Activated B cell treated with CpG ODN at 0.5 μM for 24 hours (primary cell): ENCODE measurements at places on chromosomes 4 and X. TPM values are rescaled to one million over a fixed set of nuclear protein-coding genes. Genes with fewer than 3 reads are reported as not detected.

GRCh38 chrX:40318801-40319200 lies 221.0 kb upstream of the BCOR start:
- DNase-seq: no peak

DNA sequence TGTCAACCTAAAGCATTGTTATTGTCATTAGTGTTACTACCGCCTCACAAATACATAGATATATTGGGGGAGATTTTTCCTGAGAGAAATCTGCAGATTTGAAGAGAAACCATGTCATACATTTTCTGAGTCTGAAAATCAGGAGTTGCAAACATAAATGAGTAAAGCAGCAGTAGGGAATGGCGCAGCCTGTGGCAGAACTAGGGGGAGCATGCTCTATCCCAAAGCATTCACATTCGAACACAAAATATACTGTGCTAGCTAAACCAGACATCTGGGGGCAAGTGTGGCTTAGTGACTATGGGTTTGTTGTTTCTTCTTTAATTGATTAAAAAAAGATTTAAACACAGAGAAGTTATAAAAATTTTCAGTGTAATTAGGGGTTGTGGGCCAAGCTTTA lies 83.2 kb downstream of the CPE start:
- no peak for DNase-seq

Gene CDS1
- total RNA-seq: 0.16 TPM in 1 of 2 replicates, not detected in the other

DNA sequence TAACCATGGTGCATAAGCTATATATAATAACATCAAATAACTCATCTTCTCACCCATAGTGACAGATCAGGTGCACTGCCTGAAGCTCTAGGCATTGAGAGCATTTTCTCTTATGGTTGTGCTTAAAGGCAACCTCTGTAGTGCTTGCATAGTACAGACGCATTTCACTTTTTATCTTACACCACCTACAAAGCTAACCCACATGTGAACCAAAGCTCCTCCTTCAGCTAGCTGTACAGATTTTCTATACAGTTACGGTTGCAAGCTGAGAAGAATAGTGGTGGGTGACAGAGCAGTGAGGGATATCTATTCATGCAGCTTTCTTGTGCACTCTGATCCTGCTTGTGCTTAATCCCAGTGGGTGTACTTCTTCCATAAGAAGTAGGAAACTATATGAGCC lies 1525.2 kb downstream of the STIM2 start:
- DNase-seq: no peak

GRCh38 chr4:18698119-18698883 lies 676.7 kb upstream of the LCORL start:
- DNase-seq: no peak

GRCh38 chrX:27966492-27966891 lies 14.8 kb downstream of the DCAF8L1 start:
- no peak for DNase-seq

Gene GYPA
- total RNA-seq: 0.66 TPM in 1 of 2 replicates, not detected in the other

GRCh38 chr4:104020641-104021040 lies 300.9 kb upstream of the TACR3 start:
- DNase-seq: no peak

DNA sequence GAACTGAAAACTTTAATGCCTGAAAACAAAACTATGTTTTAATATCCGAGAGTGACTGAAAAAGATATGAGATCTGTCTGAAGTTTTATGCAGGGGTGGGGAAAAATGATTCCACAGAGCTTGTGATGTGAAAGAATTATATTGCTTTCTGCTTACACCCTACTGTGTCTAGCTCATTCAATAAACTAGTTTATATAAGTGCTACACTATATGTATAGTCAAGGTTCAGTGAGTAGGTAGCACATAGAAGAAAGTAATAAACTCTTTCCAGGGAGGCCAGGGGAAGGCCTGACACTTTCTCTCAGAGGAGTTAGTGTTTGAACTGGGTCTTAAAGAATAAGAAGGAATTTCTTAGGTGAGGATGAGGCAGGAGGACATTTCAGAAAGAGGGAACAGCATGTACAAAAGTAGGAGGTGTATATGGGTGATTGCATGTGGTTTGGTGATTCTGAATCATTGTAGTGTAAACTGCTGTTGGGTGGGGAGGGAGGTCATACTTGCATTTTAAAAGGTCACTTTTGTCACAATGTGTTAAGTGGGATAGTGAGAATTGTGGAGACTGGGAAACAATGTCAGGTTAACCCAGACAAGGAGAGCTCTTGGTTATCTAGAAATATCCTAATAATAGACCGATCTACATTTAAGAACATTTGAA lies 25.1 kb upstream of the TEX13D start:
- no peak for DNase-seq

DNA sequence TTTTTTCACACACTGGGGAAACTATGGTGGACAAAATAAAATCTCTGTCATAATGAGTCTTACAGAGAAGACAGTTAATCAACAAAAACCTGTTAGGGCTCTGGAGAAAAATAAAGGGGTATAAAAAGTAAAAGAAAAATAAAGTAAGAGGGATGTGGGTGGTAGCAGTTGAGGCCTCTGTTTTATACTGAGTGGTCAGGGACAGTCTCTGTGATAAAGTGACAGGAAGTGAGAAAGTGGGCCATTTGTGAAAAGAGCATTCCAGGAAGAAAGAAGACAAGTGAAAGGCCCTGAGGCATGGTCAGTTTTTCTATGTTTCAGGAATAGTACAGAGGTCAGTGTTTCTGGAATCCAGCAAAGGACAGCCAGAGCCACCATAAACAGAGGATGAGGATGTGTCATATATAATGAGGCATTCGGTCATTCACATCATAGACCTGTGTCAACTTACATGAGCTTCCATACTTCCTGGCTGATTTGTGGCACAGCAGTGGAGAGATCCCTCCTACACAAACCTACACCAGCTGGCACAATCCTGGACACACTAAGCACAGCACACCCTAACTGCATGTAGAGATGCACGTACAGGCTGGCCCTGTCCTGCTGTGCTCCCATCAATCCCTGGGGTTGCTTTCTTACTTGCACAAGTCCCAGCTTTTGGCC lies 64.4 kb upstream of the NAP1L5 start:
- no peak for DNase-seq

Gene PRR32
- not detected in 2 replicates for total RNA-seq

- no peak for DNase-seq
Observed at GRCh38 chr4:9602389-9602914, 158.2 kb downstream of the DEFB131A start.

GRCh38 chr4:56977321-56978012 lies at the start of gene NOA1:
Gene NOA1 (minus strand): TSS chr4:56977606. CDS start chr4:56977585, 21 bp downstream.
- DNase-seq: peak; percentile 98

- DNase-seq: no peak
Observed at GRCh38 chr4:139903845-139904244, 238.2 kb downstream of the MGST2 start.

Gene HTN1
- total RNA-seq: not detected in 2 replicates

DNA sequence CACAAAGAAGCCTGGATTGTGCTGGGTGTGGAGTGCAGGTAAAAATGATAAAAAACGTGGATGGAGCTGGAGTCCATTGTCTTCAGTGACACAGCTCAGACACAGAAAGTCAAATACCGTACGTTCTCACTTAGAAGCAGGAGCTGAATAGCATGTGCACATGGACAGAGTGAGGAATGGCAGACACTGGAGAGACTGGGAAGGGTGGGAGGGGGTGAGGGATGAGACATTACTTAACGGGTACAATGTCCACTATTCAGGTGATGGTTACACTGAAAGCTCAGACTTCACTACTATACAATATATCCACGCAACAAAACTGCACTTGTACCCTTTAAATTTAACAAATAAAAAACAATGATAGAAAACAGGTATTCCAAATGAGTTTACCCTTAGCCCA lies 18.1 kb upstream of the IRAK1 start:
- no peak for DNase-seq

DNA sequence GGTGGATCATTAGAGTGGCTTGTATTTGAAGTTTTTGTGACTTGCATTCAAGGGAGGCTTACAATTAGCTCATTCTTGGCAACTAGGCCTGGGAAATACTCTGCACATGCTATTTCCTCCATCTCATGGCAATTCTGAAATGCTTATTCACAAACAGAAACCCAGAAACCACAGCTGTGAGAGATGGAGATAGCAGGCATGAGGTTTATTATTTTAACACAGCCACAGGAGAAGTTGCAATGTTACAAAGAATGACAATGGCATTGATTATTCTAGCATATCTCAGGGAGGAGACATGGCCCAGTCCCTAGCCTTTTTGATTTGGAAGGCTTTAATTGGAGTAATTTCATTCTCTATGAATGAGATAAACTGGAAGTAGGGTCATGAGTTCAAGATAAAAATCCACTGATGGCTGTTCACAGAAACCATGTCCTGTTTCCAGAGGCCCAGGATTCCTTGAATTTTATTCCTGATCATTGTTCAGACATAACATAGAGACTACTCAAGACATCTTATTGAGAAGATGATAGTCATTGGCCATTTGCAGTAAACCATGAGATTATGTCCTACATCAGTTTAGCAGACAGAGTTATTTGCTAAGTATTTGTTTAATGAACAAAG lies 123.9 kb downstream of the MID1 start:
- DNase-seq: no peak

DNA sequence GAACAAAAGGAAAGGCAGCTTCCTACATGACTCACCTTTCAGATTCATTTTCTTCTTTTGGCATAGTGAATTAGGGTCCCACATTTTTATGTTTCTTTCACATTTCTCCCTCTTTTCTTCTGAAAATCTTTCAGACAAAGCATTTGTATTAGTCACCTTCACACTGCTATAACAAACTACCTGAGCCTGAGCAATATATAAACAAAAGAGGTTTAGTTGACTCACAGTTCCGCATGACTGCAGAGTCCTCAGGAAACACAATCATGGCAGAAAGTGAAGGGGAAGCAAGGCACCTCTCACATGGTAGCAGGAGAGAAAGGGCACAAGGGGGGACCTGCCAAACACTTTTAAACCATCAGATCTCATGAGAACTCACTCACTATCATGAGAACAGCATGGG lies 36.9 kb downstream of the MAGEA9 start:
- DNase-seq: no peak
